ENCODE measurements at places on chromosomes 4 and X.

- DNase-seq = no peak
Measured at GRCh38 chrX:136616987-136617685, 30.8 kb upstream of the CD40LG start.

- DNase-seq = no peak
Measured at GRCh38 chrX:29724316-29724715, 491.0 kb upstream of the MAGEB2 start.

DNA sequence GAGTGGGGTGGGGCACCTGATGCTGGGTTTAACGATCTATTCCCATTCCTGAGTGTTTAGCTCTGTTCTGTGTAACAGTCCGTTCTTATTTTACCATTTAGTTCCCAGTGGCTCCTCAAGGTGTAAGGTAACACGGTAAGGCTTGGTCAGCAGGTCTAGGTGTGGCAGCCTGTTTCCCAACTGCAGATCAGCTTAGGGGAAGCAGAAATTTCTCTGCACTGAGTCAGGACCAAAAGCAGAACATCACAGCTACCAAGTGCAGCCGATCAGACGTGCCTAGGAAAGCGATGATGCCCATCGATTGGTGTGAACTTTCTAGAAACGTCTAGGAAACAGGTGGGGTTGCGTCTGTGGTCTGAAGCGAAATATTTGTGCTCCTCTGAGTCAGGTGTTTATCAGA, 240.1 kb downstream of the STIM2 start:
- DNase-seq = no peak

GRCh38 chr4:158819942-158820786, 51.3 kb downstream of the FNIP2 start:
- no peak for DNase-seq

DNA sequence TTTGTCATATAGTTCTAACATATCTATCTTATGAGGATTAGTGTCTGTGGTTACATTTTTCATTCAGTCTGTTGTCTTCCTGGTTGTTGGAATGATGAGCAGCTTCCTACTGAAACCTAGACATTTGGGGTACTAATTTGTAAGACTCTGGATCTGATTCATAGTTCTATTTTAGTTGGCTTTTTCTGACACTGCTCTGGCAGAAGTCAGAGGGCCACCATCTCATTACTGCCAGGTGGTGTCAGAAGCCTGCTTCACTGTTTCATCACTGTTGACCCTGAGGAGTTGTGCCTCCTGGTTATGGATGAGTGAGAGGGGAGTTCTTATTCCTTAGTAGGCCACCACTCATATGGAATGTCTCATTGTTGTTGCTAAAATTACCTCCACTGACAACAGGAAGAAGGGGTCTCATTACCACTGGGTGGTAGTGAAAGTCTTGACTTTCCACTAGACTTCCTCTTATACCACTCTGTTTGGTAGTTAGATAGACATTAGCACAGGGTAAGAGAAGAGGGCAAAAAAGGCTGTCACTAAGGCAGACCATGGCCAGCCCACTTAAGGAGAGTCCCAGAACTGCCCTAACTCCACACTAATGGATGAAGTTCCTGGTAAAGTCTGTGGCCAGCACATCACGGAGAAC, 395.2 kb downstream of the SPOCK3 start:
- no peak for DNase-seq

DNA sequence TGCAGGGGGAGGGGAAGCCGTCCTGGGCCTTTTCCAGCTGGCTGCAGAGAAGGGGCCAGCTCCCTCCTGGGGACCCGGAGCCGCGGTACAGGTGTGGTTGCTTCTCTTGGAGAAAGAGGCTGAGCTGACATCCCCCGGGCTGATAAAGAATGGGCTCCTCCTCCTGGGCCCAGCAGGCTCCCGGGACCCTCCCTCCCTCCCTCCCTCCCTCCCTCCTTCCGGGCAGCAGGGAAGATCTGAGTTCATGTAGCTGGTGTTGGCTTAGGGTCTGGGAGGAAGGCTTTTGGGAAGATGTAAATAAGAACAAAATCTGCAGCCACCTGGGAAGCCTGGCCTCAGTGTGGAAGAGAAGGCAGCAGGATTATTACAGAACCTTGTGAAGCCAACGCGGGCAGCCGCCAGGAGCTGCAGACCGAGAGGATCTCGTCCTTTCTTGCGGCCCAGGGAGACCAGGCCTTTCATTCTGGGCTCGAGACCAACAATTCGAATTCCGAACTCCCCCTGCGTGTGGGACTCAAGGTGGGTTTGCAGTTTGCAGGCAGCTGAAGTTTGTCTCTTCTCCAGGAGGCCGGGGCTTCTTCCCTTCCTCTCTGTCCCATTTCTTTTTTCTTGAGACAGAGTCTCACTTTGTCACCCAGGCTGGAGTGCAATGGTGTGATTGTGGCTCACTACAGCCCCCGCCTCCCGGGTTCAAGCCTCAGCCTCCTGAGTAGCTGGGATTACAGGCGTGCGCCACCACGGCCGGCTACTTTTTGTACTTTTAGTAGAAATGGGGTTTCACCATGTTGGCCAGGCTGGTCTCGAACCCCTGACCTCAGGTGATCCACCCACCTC, at the start of gene PLCXD1:
Gene PLCXD1 (plus strand): TSS at position 216 of the 834 bp plus-strand sequence. CDS start 2,807 bp downstream, outside the sequence.
- DNase-seq = peak; percentile 78

DNA sequence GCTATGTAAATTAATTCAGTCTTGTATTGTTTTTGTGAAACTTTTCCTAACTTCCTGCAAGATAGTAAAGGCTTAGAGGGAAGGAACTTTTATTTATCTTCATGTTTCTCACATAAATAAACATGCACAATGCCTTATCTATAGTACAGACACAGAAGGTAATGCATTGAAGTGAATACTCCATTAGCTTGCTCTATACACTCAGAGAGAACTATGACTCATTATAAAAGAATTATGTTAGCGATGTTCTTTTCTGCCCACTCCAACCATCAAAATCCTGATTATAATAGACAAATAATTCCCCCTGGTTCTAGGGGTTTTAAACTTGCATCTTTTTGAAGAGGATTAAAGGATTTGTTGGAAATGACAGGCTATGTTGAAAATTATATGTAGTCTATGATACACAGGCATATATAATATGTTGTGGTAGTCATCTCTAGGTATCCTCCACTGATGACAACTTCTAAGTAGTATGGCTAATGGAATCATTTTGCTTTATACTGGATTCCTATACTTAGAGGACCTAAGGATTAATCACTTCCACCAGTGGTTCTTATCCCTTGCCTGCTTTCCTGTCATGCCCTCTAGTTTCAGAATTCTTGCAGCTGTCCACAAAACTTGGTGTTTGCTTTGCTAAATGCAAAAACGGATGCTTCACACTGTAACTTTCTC, 115.7 kb downstream of the NDST4 start:
- DNase-seq = no peak

Data from right kidney (tissue), 9 donors.